ENCODE measurements at places on chromosomes 2 and 18.
A peak's percentile ranks its signal among the peaks of the same experiment; 100 is the strongest.

DNA sequence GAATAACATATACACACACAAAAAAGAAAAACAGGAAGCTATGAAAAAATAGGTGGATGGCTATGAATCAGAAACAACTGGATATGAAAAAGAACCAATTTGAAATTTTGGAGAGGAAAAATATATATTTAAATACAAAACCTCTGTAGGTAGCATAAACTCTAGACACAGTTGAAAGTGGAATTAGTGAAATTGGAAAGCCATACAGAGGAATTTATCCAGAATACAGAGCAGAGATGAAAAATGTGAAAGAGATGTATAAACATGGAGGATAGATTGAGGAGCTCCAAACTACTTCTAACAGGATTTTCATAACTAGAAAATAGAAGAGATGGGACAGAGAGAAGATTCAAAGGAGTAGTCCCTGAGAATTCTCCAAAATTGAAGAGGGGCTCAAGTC is 168.8 kb downstream of the SEPTIN10 start:
- no peak for DNase-seq

- no peak for DNase-seq
Measured at GRCh38 chr2:42342061-42342794, 18.8 kb downstream of the COX7A2L start.

- DNase-seq = no peak
Measured at GRCh38 chr2:151271824-151272223, 10.2 kb upstream of the RBM43 start.

- no peak for DNase-seq
Measured at GRCh38 chr2:4931721-4932365, 760.3 kb upstream of the SOX11 start.

DNA sequence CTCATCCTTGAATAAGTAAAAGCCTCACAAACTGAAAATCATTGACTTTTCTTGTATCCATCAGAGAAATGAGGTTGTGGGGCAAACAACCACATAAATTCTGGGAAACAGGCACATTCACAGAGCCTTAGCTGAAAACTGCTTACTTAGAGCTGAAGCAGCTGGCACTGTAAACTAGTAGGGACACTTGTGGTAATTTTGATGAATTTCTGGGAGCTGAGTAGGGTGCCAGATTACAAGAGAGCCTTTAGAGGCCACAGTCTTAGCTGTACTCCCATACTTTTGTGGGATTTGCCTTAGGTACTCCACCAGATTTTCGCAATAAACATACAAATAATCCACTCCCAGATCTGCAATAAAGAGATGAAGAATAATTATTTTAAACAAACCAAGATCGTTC is 315.2 kb downstream of the TMX3 start:
- no peak for DNase-seq

DNA sequence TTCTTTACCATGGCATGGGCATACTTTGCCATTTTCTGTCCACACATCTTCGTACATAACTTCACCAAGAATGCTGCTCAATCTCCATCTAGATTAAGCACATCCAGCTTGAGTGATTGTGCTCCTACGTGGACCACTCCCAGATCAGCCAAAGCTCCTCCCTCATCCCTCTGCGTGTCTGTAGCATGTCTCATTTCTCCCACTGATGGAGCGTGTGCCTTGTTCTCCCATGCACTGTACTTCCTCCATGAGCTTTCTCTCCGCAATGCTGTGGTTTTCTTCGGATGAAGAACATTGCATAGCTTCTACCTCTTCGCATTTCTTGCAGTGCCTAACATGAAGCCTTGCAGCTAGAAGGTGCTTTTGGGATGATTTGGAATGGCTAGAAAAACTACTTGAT is 13.5 kb downstream of the CCL20 start:
- DNase-seq = no peak

- DNase-seq = no peak
Measured at GRCh38 chr2:113762377-113763118, 6.1 kb upstream of the SLC35F5 start.

GRCh38 chr2:107807988-107808387 is 18.7 kb upstream of the RGPD4 start:
- DNase-seq = peak; percentile 5

GRCh38 chr18:67485655-67486054 is 30.9 kb downstream of the DSEL start:
- no peak for DNase-seq

DNA sequence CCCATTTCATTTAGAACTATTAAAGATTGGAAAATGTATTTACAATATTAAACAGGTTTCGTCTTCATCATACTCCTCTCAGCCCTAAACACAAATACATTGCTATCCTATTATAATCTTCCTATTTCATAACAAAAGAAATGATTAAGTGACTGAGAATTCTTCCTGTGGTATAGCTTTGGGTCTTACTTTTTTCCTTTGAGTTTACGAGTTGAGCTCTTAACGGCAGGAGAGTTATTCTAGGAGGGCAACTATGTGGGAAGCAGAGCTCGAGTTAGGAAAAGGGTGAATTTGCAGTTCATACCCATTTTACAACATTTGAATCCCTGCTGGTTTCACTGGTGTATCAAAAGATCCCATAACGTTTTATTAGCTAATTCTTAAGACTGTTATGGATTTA is 105.0 kb downstream of the FIGN start:
- no peak for DNase-seq

- DNase-seq = no peak
Measured at GRCh38 chr2:118983133-118983532, 41.1 kb downstream of the MARCO start.

DNA sequence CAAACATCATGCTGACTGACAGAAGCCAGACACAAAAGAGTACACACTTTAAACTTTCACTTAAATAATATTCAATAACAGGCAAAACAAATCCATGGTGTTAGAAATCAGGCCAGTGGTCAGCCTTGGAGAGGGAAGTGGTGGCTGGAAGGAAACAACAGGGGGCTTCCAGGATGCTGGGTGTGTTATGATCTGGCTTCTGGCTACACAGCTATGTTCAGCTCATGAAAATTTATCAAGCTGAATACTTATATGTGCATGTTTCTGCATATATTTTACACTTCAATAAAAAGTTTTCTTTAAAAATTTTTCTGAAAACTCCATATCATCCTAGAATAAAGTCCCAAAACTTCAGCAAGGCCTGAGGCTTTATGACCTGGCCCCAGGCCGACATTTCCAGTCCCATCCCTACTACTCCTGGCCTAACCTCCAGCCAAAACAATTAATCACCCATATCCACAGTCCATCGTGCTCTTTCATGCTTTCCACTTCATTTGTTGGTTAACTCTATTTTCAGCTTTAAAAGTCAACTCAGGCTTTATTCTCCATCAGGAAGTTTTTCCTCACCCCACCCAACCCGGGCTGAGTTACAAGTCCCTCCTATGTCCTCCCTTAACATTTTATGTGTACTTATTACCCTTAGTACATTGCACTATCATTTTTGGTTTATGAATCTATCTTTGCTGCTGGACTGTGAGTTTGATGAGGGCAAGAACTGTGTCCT is 27.9 kb upstream of the SPTBN1 start:
- no peak for DNase-seq

DNA sequence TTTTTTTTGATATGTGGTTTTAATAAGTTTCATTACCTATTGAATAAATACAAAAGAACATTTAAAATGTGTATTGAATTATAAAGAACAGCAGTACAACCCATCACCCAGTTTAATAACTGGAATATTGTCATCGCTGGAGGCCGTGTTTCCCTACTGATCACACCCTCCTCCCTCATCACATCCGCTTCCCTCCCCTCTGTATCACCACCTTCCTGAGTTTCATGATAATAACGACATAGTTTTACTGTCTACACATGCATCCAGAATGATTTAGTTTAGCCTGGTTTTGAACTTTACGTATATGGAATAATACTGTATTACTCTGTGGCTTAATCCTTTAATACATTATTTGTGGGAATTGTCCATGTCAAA is 2.1 kb downstream of the SERPINB8 start:
- DNase-seq = no peak

DNA sequence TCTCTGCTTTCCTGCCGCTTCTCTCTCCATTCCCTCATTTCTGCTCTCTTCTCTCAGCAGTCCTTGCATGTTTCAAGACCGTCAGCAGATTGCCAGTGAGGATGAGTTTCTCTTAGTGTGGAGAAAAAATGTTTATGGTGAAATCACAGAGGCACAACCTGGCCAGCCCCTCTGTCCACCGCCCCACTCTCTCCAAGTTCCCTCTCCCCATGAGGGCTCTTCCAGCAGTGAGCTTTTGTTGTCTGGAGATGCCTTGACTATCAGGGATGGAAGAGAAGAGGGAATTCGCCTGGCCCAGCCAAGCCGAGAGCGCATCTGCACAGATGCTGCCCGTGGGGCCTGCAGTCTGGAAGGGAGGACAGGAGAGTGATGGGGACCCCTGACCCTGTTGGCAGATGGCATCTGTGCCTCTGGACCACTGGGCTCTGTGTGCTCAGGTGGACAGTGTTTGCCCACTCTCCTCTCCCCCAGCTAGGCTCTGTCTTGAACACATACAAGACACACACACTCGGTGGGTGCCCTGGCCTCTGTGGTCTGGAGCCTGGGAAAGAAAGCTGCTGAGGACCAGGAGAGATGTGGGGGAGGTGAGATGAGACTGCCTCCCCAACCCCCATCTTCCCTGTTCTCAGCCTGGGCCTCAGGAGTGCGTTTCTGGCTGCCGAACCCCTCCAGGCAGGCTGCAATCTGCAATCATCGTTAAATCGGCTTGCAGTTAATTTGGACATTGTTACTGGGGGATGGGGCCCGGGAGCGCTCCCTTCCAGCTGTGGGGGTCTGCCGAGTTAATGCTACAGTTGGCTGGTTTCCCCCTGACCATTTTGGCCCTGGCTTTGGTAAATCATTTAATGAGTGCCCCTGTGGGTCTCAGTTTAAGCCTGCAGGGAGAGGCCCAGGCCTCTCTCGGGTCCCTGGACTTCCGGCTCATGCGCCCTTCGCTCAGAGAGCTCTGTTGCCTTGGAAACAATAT is 4.5 kb downstream of the ITM2C start:
- peak; percentile 86 for DNase-seq

GRCh38 chr2:118232391-118232790 is 144.1 kb downstream of the INSIG2 start:
- no peak for DNase-seq

DNA sequence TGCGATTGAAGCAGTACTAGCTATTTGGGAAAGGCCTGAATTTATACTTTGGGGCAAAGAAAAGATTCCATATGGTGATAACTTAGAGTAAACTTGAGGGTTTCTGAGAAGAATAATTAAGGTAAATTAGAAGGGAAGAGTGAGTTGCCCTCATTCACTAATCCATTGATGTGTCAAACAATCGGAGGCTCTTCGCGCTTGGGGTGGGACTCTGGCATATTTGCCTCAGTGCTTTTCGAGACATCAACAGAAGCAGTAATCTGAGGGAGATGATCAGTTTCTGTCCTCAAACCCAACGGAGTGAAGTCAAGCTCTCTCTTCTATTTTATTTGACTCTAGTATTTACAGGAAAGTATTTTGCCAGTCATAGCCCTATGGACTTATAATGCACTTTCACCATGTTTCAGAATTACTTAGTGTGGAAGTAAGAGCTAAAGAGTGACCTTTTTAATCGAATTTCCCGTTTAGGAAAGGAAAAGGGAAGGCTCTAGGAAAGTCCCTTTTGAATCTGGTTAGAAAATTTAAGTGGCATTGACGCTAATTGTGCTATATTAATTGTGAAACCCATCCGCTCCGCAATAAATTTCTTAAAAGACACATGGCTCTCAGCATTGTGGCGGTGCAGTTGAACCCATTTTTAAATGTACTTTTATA is 1.3 kb downstream of the RAB10 start:
- DNase-seq = no peak

GRCh38 chr2:65431421-65432226 is 775 bp downstream of the SPRED2 start:
- DNase-seq = peak; percentile 64

- DNase-seq = no peak
Measured at GRCh38 chr2:60483401-60483800, 70.1 kb downstream of the BCL11A start.

DNA sequence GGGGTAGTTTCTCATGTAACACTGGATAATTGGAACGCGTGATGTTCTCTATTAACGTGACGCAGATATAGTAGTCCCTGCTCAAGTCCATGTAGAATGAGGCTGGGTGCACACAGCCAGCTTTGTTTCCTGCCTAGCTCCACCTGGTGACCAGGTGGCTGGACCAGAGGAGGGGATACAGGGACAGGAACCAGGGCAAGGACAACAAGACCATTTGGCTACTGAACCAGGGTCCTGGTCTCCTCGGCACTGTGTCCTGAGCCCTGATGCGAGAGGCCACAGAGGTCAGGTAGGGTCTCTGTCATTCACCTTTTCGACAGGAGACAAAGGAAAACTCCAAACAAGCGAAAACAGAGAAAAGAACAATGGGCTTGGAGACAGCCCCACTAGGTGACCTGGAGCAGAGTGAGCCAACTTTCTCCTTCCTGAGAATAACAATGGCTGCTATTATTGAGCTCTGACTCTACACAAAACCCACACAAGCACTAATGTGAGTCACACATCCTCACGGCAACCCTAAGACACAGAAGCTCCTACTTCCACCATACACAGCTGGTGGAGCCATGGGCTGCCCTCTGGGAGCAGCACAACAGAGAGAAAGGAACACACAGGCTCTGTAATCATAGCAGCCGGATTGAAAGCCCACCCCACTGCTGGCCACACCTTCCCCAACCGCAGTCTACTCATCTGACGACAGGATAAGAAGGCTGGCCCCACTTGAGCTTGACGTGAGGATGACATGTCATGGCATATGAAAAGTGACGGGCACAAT is 67.3 kb upstream of the TEX51 start:
- DNase-seq = no peak

- no peak for DNase-seq
Measured at GRCh38 chr2:53660886-53661285, 106.7 kb upstream of the CHAC2 start.

- DNase-seq = no peak
Measured at GRCh38 chr18:79260023-79260422, 135.7 kb upstream of the NFATC1 start.

GRCh38 chr2:105640246-105640645 is 104.5 kb upstream of the NCK2 start:
- DNase-seq = no peak

- no peak for DNase-seq
Measured at GRCh38 chr2:231455222-231455621, 9.1 kb downstream of the NCL start.

DNA sequence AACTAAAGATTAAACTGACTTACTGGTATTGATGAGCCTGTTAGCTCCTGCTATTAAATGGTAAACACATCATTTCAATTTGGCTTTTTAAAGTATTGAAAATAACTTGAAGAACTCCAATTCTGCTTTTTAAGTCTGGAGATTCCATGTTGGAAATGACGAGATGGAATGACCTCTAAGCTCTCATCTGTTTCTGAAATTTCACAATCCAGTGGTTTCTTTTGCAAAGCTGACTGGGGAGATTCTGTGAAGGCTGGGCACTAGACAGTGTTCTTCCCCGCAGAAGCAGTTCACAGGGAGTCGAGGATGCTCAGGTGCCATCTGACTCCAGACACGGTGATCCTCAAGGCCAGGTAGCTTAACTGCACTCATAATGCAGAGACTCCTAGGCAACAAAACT is 44.7 kb downstream of the DHRS9 start:
- DNase-seq = no peak

DNA sequence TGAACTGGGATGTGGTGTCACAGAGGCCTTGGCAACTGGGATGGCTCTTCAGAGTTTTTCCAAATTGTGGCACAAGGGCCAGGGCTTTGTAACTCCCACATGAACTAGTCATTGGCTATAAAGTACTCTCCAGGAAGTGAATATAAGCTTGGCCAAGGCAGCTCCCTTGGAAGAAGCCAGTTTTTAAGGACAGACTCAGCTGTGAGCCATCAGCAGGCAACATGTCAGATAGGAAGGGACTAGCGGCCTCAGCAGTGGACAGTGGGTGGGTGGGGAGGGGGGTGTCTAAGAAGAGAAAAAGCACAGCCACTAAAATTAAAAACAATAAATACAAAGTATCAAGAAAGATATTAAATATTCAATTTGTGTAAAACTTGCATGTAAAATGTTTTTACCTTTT is 691.1 kb upstream of the PIK3C3 start:
- DNase-seq = peak; percentile 19

Measured in right lung (tissue), 10 donors.